ENCODE measurements at places on chromosomes 6 and 20.
A peak's percentile ranks its signal among the peaks of the same experiment; 100 is the strongest.

DNA sequence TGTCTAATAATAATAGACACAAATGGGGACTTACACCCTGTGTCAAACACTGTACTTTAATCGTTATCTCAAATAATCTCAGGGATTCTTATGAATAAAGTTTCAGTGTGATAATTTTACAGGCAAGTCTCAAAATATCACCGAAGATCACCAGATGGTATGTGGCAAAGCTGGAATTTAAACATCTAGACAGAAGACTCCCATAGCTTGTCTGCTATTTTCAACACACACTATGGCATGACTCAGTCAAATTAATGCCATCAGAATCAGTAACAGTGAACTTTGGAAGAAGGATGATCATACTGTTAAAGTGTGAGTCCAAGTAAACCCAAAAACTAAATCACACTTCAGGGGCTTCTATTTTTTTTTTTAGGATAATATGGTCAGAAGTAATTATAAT, 867.6 kb upstream of the FLRT3 start:
- no peak for DNase-seq

DNA sequence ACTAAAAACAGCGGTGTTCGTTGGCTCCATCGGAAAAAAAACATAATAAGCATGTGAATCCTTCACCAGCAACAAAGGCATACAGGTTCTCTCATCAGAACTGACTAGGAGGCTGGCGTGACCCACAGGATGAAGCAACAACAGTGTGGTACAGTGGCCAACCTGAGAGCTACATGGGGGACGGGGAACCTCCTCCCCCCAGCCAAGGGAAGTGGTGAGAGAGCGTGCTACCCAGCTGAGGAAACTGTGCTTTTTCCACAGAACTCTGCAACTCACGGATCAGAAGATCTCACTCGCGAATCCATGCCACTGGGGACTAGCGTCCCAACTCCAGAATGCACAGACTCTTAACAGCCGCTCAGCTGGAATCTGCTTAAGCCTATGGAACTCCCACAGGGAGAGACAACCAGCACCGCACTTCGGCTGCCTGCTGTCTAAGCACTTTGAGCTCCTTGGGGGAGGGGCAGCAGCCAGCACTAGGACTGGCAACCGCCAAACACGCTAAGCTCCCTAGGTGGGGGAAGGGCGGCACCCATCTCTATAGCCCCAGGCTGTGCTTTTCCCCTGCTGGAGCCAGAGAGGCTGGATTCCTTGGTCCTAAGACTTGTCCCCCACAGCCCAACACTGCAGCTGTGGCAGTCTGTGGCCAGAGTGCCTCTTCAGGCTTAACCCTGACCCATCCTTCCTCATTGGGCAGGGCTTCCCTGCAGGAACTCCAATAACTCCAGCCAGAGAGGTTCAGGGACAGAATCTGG, 538.3 kb upstream of the BTBD3 start:
- DNase-seq: no peak

- no peak for DNase-seq
These were observed 211.4 kb downstream of the ERMARD start for GRCh38 chr6:169962604-169963469.

DNA sequence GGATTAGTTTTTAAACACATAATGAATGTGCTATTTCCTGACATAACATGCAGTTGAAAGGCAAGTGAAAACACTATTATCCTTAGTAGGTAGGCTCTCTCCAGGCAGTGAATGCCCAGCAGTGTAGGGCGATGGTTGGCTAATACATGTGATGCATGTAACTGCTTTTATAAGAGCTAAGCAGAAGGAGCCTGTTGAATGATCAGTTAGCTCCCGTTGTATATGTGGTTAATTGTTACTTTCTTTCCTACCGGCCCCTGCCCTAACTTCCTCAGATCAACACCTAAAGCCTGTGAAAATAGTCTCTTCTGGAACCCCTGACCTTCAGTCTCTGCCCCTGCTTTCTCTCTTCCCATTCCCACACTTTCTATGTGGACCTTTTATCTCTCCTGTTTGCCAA, 10.5 kb downstream of the SOX4 start:
- no peak for DNase-seq

DNA sequence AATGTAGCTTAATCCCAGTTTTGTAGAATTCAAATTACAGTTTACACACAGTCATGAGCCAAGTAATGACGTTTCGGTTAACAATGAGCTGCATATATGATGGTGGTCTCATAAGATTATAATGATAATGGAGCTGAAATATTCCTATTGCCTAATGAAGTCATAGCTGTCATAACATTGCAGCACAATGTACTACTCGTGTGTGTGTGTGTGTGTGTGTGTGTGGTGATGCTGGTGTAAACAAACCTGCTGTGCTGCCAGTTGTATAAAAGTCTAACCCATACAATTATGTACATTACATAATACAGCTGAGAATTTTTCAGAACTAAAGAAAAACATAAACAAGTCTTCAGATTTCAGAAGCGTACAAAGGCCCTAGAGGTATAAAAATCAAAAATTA, 66.7 kb upstream of the ARID1B start:
- no peak for DNase-seq

DNA sequence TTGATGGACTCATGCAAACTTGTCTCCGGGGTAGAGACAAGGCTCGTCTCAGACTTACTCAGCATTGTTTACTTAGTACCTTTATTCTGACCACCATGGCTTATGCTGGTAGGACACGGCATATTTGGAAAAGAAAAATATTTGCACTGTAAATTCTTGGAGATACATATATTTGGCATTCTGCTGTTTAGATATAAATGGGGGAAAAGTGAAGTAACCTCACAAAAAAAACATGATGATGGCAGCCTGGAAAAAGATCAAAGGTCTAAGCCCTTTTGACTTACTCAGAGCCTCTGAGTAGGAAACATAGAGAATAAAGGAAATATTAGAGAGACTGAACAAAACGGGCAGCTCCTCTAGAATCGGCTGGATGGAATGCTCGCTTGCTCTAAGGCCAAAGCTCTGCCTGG, 32.5 kb downstream of the PDE10A start:
- no peak for DNase-seq

DNA sequence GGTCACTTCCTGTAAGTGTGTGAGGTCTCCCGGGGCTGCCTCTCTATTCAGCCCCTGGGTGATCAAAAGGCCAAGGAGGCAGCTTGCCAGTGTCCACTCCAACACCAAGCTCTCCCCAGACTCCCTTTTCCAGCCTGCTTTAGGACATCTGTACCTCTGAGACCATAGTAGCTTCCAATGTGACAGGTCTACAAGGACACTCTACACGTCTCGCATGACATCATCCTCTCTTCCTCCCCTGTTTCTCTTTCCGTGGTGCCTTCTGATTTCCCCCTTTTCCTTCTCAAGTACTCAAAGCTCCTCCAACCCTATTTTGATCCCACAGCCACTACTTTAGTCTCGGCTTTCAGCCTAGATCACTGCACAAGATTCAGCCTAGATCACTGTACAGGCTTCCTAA, 26.4 kb downstream of the HLA-F start:
- DNase-seq: no peak

DNA sequence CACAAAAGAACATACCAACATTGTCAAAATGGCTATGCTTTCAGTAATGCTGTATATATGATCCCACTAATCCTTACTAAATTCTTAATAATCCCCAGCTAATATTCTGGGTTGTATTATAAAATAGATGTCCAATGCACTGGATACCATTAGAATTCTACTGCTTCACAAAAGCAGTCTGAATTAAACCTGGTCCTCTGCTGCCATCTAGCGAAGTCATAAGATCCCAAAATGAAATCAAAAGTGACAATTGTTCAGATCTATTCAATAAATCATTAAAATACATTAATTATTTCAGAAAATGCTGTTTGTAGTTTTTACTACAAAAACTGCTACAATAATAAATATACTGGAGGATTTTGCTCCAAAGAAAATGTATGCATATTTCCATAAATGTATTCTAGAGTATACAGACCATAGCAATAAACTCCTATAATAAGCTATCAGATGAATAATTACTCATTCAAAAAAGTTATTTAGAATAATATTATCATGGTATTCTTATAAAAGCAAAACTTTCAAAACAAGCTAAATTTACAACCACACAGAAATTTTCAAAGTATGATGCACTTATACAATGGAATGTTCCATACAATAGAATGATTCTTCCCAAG, 92.6 kb downstream of the RNGTT start:
- DNase-seq: no peak

DNA sequence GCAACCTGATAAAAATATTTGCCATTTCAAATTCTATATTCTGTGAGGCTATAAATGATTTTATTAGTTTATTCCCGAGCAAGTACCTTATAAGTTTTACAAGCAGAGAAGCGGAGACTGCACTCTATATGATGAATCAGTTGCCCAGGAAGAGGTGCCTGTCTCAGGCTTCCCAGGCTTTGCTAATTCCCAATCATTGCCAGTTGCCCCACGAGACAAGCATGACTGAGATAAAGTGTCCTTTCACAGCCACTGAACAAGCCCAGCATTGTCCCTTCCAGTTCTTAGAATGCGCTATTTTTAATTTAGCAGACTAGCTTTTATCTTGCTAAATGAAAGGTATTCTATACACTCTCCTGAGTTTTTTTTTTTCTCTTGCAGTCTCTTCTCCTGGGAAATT, 260.7 kb downstream of the ALDH8A1 start:
- no peak for DNase-seq

DNA sequence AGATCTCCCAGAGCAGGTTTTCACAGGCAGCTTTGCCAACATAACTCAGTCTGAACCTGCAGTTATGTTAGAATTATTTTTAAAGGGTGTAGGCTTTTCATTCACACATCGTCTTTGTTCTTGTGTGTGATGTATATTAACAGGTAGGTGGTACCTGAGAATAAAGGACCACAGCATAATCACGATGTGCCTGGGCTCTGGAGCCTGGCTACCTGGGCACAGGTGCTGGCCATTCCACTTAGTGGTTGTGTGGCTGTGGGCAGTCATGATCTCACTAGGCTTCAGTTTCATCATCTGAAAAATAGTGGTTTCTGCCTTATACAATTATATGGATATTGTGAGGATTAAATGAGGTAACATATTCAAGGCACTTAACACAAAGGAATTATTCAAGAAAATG, 6.4 kb downstream of the CD109 start:
- DNase-seq: peak; percentile 28

- DNase-seq: no peak
These were observed 43.3 kb downstream of the FYN start for GRCh38 chr6:111829998-111830397.

GRCh38 chr6:166785131-166785530, 158.1 kb upstream of the RPS6KA2 start:
- DNase-seq: no peak

DNA sequence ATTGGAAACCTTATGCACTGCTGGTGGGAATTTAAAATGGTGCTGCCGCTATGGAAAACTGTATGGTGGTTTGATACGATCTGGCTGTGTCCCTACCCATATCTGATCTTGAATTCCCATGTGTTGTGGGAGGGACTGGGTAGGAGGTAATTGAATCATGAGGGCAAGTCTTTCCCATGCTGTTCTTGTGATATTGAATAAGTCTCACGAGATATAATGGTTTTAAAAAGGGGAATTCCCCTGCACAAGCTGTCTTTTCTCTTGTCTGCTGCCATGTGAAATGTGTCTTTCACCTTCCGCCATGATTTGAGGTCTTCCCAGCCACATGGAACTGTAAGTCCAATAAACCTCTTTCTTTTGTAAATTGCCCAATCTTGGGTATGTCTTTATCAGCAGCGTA, 4.9 kb downstream of the TAP2 start:
- DNase-seq: no peak

DNA sequence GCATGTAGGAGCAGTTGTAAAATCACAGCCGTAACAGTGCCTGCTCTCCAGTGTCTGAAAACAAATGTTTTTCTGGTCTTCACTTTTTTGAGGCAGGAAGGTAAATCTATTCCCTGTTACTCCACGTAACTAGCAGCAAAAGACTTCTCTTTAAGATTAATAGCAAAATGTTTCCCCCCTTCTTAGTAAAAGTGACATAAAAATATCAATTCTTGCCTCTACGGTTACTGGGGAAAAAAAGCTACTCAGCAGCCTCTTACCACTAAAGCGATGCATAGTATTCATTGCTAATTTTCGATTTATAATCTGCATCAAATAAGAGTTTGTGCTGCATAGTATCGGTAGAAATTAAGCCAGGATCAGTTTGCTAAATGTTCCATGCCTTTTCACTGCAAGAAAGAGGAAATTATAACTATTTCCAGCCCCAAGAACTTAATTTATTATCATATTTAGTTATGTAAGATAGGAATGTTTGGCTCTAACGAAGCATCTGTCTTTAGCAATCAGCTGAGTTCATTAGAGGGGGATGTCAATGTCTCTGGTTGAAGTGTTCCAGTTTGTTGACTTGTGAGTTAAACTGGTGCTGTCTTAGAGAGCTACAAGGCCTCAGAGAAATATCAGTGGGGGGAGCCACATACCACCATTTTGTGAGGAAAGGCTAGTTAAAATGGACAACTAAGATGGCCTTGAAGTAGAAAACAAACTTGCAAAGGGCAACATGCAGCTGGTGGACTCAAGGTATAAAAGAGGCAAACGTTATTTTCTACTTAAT, 617 bp upstream of the TSPYL1 start:
- peak; percentile 36 for DNase-seq

DNA sequence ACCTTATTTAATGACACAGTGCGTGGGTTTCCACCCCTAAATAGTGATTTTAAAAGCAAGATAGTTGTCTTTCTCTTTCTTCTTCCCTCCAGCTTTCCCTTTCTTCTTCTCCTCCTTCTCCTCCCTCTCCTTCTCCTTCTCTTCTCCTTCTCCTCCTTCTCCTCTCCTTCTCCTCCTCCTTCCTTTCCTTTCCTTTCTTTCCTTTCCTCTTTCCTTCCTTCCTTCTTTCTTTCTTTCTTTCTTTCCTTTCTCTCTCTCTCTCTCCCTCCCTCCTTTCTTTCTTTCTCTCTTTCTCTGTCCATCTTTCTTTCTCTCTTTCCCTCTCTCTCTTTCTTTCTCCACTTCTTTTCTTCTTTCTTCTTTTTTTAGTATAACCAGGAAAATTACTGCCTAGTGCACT, 670.6 kb downstream of the GRIK2 start:
- DNase-seq: no peak

- no peak for DNase-seq
These were observed 6.2 kb downstream of the DUSP22 start for GRCh38 chr6:298233-299103.

DNA sequence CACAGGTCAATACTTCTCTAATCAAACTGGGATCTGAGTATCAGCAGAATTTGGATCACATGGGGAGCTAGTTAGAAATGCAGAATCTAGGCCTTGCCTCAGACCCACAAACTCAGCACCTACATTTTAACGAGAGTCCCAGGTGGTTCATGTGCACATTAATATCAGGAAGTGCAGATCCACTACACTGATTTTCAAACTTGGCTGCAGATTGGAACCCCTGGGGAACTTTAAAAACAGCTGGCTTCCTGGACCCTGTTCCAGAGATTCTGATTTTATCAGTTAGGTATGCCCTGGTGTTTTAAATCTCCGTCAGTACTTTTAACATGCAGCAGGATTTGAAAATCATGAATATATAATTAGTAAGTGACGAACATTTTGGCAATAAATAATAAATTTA, 1.9 kb upstream of the CST8 start:
- no peak for DNase-seq

DNA sequence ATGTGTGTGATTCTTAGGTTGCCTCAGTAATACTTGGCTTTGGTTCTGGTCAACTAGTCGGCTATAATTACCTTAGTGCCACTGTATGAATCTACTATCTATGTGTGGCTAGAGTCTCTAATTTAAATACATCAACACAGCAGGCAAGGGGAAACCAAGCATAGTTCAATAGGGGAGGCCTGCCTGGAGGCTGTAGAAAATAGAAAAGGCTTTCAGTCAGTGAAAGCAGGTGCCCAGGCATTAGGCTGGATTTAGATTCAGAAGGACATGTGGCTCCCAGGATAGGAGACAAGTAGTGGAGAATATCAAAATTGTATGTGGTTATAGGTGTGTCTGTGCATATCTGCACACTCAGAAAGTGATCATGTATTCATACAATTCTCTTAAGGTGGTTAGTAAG, 115.1 kb upstream of the LAMP5 start:
- DNase-seq: no peak

Measured in LNCaP clone FGC (cell line).